Stimulated activated CD8-positive, alpha-beta memory T cell treated with anti-CD3 and anti-CD28 coated beads, Interleukin-2, amount 100 ng/mL, for 1 hour (primary cell): ENCODE measurements at places on chromosomes 7 and 10.

GRCh38 chr10:59857921-59858320 is 48.4 kb downstream of the CCDC6 start:
- DNase-seq, result no peak

DNA sequence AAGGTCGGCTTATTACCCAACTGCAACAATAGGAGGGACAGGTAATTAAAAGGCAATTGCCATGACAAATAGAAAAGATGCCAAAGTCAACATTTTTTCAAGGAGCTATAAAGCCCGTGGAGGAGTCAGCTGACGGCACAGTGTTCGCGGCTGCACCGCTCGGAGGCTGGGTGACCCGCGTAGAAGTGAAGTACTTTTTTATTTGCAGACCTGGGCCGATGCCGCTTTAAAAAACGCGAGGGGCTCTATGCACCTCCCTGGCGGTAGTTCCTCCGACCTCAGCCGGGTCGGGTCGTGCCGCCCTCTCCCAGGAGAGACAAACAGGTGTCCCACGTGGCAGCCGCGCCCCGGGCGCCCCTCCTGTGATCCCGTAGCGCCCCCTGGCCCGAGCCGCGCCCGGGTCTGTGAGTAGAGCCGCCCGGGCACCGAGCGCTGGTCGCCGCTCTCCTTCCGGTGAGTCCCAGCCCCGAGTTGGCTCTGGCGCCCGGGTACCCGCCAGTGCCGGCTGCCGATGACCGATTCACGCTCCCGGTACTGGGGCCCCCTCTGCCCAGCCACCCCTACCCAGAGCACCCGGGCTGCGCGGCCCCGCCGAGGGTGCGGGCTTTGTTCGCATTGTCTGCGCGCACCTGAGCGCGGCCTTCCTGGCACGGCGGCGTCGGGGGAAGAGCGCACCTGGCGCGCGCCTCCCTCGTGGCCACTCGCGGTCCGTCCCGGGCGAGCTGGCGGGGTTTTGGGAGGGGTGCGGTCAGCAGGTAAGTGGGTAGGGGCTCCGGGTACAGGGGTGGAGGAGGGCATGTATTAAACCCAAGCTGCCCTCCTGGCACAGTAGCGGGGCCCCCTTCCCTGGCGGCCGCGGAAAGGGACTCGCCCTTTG is at the start of gene VWA2:
VWA2 (plus strand) TSS at position 138 of the 877 bp plus-strand sequence. CDS start 9,460 bp downstream, outside the sequence.
- no peak for DNase-seq

GRCh38 chr7:99559175-99559915 is 903 bp downstream of the ZNF655 start:
- no peak for DNase-seq

GRCh38 chr10:79608505-79609375 is 2.0 kb upstream of the SFTPA1 start:
- no peak for DNase-seq

GRCh38 chr7:20408467-20408826 is 77.7 kb downstream of the ITGB8 start:
- no peak for DNase-seq

DNA sequence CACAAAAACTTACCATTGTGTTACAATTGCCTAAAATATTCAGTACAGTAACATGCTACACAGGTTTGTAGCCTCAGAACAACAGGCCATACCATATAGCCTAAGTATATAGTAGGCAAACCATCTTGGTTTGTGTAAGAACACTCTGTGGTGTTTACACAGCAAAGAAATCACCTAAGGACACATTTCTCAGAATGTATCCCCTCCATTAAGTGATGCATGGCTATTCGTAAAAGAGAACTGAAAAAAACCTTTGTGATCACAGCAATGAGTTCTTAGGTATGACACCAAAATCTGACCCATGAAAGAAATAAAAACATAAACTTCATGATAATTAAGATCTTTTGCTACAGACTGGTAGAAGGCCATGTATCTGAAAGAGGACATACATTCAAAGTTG is 121.5 kb downstream of the JMJD1C start:
- DNase-seq, result no peak

GRCh38 chr10:78215645-78216044 is 182.0 kb downstream of the RPS24 start:
- no peak for DNase-seq

GRCh38 chr10:48913674-48914073 is 26.0 kb downstream of the LRRC18 start:
- no peak for DNase-seq

GRCh38 chr10:93468461-93469213 is 13.5 kb downstream of the MYOF start:
- no peak for DNase-seq

DNA sequence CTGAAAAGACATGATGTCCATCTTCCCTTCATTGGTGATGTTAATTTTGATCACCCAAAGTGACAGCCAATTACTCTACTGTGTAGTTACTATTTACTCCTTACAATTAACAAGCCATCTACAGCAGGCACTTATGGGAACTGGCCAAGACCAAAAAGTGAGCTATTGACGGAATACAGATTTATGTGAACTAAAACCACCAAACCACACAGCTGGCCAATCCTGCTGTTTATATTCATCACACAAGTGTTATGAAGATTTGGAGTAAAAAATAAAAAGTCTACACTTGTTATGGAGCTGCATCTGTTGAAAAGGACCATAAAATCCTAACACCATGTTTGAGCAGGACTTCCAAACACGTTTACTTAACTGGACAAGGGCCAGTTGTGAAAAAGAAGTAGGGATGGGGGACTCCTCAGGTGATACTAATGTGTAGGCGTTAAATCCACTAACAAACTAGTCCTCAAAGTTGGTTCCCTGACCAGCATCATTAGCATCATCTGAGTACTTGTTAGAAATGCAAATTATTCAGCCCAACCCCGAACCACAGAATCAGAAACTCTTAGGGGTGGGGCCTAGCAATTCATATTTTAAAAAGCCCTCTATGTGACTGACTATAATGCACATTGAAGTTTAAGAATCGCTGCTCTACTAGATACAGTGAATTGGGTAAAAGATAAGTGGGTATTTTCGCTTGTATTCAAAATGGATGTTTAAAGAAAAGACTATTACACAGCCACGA is 11.6 kb downstream of the MCMBP start:
- DNase-seq, result no peak

DNA sequence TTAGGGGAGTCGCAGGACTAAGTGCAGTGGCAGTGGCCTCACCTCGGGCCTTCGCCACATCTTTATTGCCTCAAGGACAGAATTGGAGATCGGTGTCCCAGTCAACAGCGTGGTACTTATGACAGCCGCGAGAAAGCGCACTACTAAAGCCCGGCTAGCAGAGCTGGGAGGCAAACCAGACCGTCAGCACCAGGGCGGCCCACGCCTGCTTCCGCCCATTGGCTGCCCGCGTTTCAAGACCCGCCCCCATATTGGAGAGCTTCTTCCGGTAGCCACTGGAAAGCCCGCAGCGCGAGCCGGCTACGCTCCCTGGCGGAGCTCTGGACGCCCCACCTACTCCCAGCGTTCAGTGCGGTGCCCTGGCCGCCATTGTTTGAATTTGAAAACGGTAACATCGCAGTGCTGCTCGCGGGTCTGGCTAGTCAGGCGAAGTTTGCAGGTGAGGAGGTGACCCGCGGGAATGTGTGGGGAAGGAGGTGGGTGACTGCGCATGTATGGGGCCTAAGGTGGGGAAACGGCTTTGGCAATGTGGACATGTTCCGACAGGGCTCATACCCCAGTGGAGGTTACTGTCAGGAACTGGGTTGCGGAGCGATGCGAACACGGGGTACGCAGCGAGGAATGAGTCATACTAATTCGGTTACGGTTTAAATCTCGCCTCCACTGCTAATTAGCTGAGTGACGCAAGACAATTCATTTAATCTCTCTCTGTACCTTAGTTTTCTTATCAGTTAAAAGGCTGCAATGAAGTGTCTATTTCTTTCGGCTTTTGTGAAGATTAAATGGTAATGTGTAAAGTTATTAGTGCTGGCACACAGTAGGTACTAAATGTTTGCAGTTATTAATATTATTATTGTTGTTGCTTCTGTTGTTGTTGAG is at the start of gene KIF20B:
KIF20B (plus strand) TSS at position 349 of the 879 bp plus-strand sequence. CDS start 3,705 bp downstream, outside the sequence.
- peak; percentile 88 for DNase-seq

DNA sequence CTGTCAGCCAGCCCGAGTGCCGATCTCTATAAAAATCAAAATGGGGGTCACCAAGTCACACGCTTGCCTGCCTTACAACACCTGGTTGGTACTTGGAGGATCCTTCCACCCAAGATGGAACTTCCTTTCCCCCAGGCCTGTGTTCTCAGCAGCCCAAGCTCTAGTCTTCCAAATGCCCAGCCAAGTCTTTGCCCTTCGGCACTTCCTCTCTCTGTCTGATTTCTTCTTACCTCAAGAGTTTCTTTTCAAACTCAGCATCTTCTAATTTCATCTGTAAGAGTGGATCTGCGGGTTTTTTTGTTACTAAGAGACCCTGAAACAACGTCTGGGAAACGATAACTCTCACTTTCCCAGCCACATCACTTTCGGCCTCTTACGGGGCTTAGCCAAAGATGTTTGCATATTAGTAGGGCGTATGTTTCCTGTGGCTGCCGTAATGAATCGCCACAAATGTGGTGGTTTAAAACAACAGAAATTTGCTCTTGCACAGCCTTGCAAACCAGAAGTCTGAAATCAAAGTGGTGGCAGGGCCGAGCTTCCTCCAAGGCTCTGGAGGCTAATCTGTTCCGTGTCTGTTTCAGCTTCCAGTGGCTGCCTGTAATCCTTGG is 219.9 kb downstream of the TCF7L2 start:
- no peak for DNase-seq

GRCh38 chr7:150631866-150632864 is at the start of gene GIMAP6:
Gene GIMAP6, minus strand, starts transcription at chr7:150632385. Its CDS starts 2,243 bp downstream, at chr7:150630142.
- no peak for DNase-seq

DNA sequence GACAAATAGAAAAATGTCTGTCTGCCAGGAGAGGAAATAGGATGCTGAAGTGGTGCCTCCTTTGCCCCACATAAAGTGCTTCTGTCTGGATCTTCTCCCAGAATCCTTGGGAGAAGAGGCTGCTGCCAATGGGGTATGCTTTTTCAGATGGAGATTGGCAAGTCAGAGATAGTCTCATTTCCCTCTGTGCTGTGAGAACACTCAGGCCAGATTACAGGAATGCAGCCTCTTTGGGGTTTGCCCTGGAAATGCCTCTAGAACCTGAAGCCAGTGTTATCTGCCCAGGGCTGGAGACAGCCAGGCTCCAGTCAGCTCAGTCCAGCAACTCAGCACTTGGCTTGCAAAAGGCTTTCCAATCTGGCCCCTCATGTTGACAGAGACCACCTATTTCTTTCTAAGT is 119.1 kb upstream of the PHYHIPL start:
- DNase-seq, result no peak

DNA sequence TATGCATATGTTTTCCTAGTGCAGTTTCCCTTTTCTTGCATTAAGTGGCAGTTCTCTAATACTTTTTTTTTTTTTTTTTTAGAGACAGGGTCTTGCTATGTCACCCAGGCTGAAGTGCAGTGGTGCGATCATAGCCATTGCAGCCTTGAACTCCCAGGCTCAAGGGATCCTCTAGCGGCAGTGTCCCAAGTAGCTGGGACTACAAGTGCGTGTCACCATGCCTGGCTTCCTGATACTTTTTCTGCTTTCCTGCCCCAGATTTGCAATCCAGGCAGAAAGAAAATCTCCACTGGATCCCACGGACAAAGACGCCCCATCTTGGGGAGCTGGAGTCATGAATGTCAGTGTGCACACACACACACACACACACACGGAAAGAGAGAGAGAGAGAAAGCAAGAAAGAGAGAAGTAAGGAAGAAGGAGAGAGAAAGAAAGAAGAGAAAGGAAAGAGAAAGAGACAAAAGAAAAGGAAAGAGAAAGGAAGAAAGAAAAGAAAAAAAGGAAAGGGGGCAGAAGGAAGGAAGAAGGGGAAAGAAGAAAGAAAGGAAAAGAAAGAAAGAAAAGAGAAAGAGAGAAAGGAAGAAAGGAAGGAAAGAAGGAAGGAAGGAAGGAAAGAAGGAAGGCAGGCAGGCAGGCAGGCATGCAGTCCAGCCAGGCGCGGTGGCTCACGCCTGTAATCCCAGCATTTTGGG is 37.5 kb upstream of the OCM2 start:
- DNase-seq, result no peak

DNA sequence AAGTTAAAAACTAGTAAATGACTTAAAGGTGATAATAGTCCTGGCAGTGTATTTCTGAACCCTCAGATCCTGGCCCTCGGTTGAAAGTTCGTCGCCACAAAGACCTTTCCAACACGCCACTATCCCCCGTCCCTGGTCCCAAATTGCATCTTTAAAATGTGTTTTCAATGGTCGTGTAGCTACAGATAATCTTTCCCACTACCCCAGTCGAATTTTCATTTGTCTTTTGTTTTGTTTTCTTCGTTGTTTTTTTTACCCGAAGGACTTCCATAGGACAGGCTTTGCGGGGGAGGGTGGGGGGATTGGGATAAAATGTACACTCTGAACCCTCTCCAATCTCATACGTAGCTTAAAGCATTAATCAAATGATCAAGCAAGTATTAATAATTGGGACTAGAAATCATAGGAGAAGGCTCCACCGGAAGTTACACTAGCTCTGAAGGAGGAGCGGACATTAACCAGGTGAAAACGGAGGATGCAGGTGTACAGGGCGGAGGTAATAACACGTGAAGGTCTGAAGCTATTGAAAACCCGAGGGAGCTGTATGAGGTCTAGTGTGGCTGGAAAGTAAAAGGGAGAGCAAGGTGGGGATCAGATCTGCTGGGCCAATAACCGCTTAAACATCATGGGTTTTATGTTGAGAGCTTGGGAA is 32.8 kb upstream of the PHF14 start:
- DNase-seq, result no peak

DNA sequence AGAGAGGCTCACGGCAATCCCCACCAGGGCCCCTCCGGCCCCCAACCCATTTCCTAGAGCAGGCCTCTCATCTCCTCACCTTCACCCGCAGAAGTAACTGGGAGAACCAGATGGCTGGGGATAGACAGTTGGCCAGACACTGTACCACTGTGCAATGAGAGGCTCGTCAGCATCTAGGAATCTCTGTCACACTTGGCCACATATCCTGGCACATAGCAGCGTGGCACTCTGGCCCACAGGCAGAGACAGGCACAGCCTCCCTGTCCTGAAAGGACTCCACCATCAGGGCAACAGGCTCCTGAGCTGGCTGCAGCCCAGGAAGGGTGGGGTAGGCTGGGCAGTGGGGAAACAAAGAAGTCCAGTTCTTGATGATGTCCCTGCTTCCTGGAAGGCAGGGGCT is 45.8 kb downstream of the C10orf143 start:
- no peak for DNase-seq
